ENCODE measurements at places on chromosomes 4 and X.

- no peak for ATAC-seq
Measured at GRCh38 chr4:103496800-103497199, 223.0 kb downstream of the TACR3 start.

DNA sequence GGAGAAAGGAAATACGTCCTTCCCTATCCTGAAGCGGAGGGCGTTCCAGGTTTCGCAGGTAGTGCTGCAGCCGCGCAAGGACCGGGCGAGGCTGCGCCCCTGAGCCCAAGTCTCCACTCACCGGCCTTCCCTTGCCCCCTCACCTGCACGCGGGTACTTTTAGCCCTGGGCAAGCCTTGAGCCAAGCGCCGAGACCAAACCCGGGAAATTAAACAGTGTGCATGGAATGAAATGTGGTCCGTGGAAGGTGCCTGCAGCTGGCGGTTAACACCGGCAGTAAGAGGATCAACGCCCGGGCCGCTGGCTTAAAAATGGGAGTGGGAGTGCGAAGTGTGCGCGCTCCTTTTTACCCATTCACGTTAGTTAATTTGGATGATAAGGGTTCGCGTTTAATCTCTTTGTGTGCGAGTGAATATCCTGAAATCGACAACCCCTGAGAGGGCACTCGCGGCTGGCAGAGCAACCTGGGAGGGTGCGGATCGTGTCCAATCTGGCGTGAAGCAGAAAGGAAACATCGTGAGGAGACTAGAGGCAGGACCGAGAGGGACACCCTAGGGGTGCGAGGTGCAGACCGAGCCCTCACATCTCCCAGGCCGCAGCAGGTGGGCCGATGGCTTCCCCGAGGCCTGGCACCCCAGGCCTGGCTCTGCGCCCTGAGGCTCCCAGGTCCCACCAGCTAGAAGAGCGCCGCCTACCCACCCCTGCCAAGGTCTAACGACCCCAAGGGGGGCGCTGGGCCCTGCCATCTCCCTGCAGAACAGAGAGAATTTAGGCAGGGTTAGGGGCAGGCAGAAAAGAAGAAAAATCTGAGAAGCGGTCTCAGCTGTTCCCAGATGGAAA lies 2.0 kb upstream of the HELT start:
- no peak for ATAC-seq

DNA sequence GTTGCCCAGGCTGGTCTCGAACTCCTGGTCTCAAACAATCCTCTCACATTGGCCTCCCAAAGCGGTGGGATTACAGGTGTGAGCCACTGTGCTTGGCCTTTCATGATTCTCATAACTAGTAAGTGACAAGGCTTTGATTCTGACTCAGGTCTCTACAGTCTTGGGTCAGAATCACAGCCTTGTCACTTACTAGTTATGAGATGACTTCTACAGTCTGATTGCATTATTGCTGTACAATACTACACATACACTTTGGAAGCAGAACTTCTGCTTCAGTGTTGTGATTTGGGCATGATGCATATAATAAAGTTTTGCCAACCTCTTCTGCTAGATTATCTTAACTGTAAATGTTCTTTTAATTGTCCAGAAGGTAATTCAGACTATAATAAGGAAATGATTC lies 123.3 kb downstream of the KDM6A start:
- ATAC-seq = peak; percentile 92

- peak; percentile 70 for ATAC-seq
Measured at GRCh38 chr4:77861495-77861894, 1.1 kb upstream of the MRPL1 start.

- ATAC-seq = no peak
Measured at GRCh38 chr4:22959483-22959882, 266.7 kb downstream of the GBA3 start.

- ATAC-seq = no peak
Measured at GRCh38 chr4:121168446-121169281, 4.5 kb upstream of the TNIP3 start.

- no peak for ATAC-seq
Measured at GRCh38 chr4:65296246-65296645, 374.0 kb downstream of the EPHA5 start.

GRCh38 chr4:56149591-56149990 lies 200.8 kb downstream of the CEP135 start:
- ATAC-seq = no peak

DNA sequence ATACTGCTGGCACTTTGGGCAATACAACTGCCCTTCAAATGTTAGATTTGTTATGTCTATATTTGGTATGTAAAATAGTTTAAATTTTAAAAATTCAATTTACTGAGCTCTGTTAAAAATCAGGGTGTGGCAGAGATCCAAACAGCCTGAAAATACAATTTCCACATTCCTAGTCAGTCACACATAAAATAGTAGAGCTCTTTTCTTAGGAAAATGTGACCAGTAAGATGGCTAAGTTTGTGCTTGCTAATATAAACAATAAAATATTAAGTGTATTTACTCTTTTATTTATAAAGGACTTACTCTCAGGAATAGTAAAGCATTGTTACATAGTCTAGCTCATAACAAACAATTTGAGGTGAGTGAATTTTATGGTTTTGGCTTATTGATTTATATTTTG lies 200.2 kb downstream of the DKK2 start:
- no peak for ATAC-seq

- ATAC-seq = peak; percentile 60
Measured at GRCh38 chr4:159296061-159296460, 193.2 kb downstream of the RAPGEF2 start.

- peak; percentile 58 for ATAC-seq
Measured at GRCh38 chrX:149504226-149504914, 736 bp downstream of the IDS start.

DNA sequence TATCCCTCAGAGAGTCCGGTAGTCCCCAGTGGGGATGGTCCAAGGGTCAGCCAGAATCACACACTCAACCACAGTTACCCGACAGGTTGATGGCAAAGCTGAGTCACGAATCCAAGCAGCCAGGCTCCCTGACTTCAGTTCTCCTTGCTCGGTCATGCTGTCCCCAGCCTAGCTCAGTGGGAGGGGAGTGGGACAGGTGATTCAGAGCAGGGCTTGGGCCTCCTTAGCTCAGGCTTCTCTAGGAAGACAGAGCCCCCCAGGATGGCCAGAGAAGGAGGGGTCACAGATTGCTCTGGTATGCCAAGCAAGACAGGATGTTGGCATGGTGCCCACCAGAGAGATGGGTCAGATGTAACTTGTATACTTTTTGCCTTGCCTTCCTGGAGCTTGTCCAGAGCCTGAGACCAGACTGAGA lies 66.5 kb downstream of the EFNB1 start:
- no peak for ATAC-seq

GRCh38 chrX:148271263-148271662 lies 229.2 kb upstream of the AFF2 start:
- no peak for ATAC-seq

- no peak for ATAC-seq
Measured at GRCh38 chr4:95318483-95318882, 230.3 kb downstream of the UNC5C start.

- no peak for ATAC-seq
Measured at GRCh38 chr4:150302553-150302952, 224.3 kb downstream of the DCLK2 start.

DNA sequence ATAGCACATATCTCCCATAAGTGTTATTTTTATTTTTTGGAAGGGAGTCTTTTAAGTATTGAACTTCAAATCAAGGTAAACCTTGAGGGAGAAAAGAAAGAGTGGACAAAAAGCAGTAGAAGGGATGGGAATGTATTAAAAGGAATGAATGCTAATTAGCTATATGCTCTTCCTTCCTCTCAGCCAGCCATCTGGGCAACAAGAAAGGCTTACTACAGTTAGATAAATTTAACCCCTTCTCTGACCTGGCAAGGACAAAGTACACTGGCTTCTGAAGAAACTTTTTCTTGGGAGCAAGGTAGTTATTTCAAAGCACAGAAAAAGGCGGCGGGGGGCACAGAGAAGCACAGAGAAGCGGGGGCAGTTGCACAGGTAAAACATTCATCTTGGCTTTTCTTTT lies 54.6 kb downstream of the GAB1 start:
- ATAC-seq = no peak

DNA sequence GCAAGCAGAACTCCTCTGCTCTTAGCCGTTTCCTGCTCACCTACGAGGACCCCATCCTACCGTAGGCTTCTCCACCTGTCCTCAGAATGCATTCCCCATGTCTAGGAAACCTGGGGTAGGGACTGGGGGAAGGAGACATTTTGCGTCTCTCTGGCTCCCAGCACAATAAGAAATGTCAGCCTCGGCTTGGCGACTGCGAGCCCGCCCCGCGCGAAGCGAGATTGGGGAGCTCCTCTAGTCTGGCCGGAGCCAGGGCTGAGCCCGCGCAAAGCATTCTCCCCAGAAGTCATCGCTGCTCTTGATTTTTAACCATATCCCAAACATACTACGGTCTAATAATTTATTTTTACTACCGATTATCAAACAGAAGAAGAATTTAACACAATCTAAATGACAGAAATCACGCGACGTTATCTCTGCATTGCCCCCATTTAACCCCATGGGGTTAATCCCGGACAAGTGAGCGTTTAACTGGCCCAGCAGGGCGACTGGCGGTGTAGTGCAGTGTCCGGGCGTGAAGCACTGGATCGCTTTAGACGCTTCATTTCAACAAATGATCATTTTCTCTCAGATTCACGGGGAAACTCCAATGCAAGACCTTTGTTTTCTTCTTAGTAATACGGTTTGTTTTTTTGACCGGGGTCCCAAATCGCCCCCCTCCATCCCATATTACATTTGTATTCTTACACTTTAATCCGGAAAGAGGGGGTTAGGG lies 8.0 kb upstream of the PITX2 start:
- no peak for ATAC-seq

DNA sequence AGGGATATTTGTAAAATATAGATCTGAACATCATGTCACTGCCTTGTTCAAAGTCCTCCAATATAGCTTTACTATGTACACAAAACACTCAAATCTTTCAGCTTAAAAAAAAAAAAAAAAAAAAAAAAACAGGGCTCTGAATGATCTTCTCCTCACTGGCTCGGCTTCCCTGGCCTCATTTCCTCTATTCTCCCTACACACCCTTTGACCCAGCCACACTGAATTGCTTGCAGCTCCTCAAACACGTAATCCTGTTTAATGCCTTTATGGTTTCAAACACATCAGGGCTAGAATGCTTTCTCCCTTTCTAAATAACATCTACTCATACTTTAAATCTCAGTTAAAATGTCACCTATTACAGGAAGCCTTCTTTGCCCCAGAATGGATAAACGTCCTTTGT lies 60.8 kb downstream of the MTMR8 start:
- ATAC-seq = no peak

- no peak for ATAC-seq
Measured at GRCh38 chr4:149910177-149910576, 94.5 kb upstream of the IQCM start.

GRCh38 chr4:60344908-60345307 lies 855.2 kb upstream of the ADGRL3 start:
- no peak for ATAC-seq

- no peak for ATAC-seq
Measured at GRCh38 chr4:152771741-152772533, 7.6 kb downstream of the TIGD4 start.

- ATAC-seq = no peak
Measured at GRCh38 chr4:1411436-1412375, 5.5 kb upstream of the NKX1-1 start.

- ATAC-seq = no peak
Measured at GRCh38 chr4:111943796-111944203, 201.5 kb upstream of the FAM241A start.

DNA sequence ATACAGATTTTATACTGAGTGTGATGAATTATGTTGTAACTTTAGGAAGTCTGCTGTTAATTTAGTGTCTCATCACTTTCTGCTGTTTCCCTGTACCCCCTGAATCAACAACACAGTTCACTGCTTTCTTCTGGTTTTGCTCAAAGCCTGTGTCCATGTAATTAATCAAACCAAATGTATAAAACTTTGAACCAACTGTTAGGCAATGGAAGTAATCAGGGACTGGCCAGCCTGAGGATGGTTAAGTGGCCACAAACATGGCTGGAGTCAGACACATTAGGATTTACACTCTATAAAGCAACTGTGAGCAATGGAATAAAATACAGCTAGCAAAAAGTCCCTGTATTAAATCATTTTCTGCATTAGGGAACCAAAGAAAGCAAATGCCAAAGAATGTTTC lies 42.6 kb downstream of the CXCL1 start:
- no peak for ATAC-seq

- no peak for ATAC-seq
Measured at GRCh38 chrX:103688946-103689345, 2.4 kb upstream of the MORF4L2 start.

DNA sequence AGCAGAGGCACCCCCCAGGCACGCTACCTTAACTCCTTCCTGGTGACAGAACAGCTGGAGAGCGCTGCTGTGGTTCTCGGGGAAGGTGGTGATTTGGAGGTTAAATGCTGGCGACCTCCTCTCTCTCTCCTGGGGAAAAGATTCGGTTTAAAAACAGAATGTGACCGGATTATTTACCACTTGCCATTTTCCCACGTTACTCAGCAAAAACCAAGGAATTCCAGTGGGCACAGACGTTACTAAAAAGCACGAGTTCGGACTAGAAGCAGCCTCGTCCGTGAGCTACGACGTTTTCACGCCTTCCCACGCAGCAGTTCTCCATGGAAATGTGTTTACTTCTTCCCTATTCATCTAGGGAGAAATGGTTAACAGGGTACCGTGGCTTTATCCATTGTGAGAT lies 32.3 kb upstream of the C4orf50 start:
- ATAC-seq = no peak

DNA sequence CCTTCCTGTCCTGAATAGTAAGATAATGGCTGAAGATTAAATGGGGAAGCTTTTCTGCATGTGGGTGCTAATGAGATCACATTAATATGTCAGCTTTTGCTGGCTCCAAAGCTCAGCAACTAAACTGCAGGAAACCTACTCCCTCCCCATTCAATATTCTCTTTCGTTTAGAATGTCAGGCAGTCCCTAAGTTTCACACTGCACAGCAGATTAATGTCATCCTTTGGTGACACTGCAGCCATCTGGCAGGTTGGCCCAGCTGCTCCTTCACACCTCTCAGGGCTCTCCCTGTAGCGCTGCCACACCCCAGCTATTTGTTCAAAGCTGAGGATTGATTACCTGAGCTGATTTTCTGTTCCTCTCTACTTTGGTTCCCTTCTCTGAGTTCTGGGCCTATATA lies 110.5 kb downstream of the KDR start:
- ATAC-seq = no peak

DNA sequence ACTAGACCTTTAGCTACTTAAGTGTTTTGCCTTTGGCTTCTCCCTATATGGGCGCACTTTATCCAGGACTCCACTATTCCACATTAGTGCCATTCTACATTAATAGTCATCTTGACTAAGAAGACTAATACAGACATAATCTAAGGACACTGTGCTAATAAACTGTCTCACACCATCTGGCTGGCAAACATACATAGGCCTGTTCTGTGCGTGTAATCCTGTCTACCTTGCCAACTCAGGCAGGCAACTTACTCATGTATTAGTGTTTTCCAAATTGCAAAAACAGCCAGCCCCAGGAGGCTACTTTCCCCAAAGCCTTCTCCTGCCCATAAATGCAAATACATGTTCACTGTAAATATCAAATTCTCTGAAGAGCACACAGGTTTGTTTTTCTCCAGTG lies 587.3 kb downstream of the TMA16 start:
- no peak for ATAC-seq

DNA sequence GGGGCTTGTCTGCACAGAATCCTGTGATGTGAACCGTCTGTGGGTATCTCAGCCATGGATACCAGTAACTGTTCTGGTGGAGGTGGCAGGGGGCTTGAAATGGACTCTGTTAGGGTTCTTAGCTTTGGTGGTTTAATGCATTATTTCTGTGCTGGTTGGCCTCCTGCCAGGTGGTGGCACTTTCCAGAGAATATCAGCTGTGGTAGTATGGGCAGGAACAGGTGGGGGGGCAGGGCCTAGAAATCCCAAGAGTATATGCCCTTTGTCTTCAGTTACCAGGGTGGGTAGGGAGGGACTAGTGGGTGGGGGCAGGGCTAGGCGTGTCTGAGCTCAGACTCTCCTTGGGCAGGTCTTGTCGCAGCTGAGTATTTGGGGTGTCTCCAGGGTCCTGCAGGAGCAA lies 106.7 kb downstream of the KIT start:
- no peak for ATAC-seq

All from activated CD4-positive, CD25-positive, alpha-beta regulatory T cell treated with anti-CD3 and anti-CD28 coated beads, Interleukin-2, amount 50 U/mL, for 24 hours (primary cell).